ENCODE measurements at places on chromosomes 2 and 18.

DNA sequence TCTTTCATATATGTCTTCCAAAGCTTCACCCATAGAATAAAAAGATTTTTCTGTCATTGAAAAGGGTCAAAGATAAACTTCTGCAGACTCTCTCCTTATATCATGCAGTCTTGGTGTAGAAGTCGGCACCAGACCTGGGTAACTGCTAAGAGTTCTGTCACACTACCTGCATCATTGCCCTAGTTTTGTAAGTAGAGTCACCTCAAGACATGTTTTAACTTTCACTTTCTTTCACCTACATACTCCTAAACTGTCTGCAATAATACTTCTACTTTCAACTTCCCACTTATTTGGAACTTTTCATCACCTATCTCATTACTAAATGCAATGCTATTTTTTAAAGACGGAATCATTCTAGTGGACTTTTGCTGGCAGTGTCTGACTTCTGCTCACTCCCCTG is 475.6 kb upstream of the VRK2 start:
- DNase-seq, result no peak

DNA sequence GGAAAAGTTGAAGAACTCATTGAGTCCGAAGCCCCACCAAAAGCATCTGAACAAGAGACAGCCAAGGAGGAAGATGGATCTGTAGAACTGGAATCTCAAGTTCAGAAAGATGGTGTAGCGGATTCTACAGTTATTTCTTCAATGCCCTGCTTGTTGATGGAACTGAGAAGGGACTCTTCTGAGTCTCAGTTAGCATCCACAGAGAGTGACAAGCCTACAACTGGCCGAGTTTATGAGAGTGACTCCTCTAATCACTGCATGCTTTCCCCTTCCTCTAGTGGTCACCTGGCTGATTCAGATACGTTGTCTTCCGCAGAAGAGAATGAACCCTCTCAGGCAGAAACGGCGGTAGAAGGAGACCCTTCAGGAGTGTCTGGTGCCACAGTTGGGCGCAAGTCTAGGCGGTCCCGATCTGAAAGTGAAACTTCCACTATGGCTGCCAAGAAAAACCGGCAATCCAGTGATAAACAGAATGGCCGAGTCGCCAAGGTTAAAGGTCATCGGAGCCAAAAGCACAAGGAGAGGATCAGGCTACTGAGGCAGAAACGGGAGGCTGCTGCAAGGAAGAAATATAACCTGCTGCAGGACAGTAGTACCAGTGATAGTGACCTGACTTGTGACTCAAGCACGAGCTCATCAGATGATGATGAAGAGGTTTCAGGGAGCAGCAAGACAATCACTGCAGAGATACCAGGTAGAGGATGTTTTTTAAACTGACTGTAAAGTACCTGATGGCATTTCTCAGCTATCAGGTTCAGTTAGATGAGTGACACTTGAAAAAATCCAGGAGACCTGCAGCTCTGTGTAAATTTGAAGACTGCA is 111.9 kb downstream of the HAUS1 start:
- DNase-seq, result no peak

DNA sequence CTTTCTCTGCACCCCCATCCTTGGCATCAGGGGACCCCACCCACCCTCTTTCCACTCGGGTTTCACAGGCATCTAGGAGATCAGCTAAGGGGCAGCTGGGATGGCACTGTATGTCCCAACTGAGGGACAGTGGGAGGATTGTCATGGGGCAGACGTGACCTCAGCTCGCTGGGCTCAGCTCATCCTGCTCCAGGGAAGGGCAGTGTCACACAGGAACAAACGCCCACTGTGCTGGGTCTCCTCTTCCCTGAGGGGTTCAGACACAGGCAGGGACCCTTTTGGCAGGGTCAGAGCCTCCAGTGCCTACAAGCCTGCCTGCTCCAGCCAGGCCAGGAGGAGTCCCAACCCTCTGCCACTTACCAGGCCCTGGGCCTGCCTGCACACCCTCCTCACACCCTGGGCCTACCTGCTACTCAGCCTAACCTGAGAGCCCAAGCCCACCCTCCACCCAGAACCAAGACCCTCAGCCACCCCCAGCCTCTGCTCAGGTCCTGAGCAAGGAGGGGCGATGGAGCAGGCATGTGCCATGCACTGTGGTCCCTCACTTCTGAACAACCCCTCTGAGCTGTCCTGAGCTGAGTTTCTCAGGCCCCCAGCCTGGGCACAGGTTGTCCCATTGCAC is 68.2 kb downstream of the HS1BP3 start:
- DNase-seq, result no peak

DNA sequence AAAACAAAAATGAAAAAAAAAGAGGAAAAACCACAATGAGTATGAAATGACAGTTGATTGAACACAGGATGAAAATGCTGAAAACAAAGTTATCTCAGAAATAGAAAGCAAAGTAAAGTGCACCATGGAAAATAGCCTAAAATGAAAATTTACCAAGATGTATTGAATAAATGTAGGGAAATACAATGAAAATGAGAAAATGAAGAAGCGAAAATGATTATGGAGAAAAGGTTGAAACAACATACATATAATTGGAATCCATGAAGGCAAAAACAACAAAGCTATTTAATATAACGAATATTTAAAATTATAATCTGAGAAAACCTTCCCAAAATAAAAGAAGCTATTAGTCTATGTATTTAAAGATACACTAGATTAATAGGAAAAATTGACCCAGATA is 147.4 kb downstream of the TMEM18 start:
- no peak for DNase-seq
